OCI-LY7 (cell line): ENCODE measurements at places on chromosomes 12 and 14. TPM values are rescaled to one million over a fixed set of nuclear protein-coding genes. Genes with fewer than 3 reads are reported as not detected.

GRCh38 chr14:93462479-93462878 lies 31.7 kb downstream of the UNC79 start:
- DNase-seq: no peak

- no peak for DNase-seq
Measured at GRCh38 chr14:102049258-102050025, 37.4 kb downstream of the HSP90AA1 start.

Gene LRRC10
- total RNA-seq: not detected in 2 replicates

Gene PIWIL1
- not detected in 2 replicates for total RNA-seq

Gene COX8C
- total RNA-seq: not detected in 2 replicates
